HCT116 (cell line): ENCODE measurements at places on chromosomes 7 and 10. TPM values are rescaled to one million over a fixed set of nuclear protein-coding genes. Genes with fewer than 3 reads are reported as not detected.
A peak's percentile ranks its signal among the peaks of the same experiment; 100 is the strongest.

DNA sequence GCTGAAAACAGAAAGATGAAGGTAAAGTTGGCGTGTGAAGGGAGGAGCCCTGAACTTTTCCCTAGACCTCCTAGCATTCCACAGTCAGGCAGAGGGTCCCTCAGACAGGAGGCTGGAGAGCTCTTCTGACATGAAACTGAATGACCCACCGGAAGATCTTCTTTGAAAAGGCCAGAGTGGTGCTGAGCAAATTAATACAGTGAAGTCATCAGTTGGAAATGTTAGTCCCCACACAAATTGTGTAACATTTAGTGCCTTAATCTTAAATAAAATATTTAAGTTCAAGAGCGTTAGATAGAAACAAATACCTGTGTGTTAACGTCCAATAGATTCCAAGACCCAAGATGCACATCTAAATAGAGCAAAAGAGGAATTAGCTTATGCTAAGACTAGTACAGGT, 49.0 kb upstream of the WNT16 start:
- peaks cover 48% of the 10 kb centered on the region for H3K4me1 ChIP-seq
- DNase-seq = no peak
- H3K27me3 ChIP-seq = no peaks in the 10 kb centered on the region

GRCh38 chr10:5943536-5943935, 33.8 kb downstream of the IL15RA start:
- H3K36me3 ChIP-seq = no peaks in the 10 kb centered on the region
- no peaks in the 10 kb centered on the region for H3K4me1 ChIP-seq
- no peak for DNase-seq
- no peaks in the 10 kb centered on the region for H3K27me3 ChIP-seq
- H3K27ac ChIP-seq = no peak overlapping the region

- DNase-seq = no peak
- H3K4me3 ChIP-seq = no peak overlapping the region
- H3K4me1 ChIP-seq = peaks cover 6% of the 10 kb centered on the region
- no peak overlapping the region for H3K27ac ChIP-seq
- no peaks in the 10 kb centered on the region for H3K27me3 ChIP-seq
These were observed 6.9 kb downstream of the CREM start for GRCh38 chr10:35133586-35133985.

DNA sequence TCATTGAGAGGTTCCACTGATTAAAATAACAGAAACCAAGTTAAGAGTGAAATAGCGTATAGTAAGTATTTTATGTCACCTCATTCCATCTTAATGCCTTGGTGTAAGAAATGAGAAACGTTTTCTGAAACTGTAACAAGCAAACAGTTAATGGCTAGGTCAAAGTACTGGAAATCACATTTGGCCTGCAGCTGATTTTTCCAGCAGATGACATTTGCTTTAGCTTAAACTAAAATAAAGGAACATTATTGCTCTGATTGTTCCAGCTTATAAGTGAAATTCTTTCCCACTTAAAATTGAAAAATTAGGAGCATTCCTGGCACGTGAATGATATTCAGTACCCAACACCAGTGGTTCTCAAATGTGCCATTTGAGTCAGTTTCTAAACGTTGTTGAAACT, 213.6 kb upstream of the DPP6 start:
- DNase-seq = no peak
- no peaks in the 10 kb centered on the region for H3K27me3 ChIP-seq
- H3K4me3 ChIP-seq = no peak overlapping the region
- H3K27ac ChIP-seq = no peak overlapping the region

- no peak for DNase-seq
- H3K4me3 ChIP-seq = no peak overlapping the region
- peaks cover 11% of the 10 kb centered on the region for H3K4me1 ChIP-seq
- H3K36me3 ChIP-seq = no peaks in the 10 kb centered on the region
- no peak overlapping the region for H3K27ac ChIP-seq
These were observed 15.1 kb downstream of the FBXL13 start for GRCh38 chr7:103059471-103059870.

GRCh38 chr7:156764016-156764669, 123.6 kb downstream of the RNF32 start:
- H3K4me1 ChIP-seq = peaks cover 5% of the 10 kb centered on the region; the same call in 1 of the 2 replicates
- DNase-seq = peak; percentile 45
- H3K27ac ChIP-seq = no peak overlapping the region
- no peaks in the 10 kb centered on the region for H3K27me3 ChIP-seq

DNA sequence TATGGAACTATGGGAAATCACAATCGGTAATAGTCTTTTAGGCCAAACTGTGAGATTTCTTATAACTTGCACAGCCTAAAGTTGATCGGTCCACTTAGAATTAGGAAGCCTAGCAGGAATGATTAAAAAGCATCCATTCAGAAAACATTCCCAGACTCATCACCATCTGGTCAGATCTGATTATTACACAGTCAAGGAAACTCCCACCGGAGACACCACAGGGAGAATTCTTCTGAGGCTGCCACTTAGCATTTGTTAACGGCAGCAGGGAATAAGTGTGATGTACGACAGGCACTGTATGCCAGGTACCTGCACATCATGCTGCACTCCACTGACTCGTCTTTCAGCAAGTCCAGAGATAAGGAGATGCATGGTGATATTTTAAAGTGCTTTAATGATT, 227.6 kb upstream of the STEAP1 start:
- no peaks in the 10 kb centered on the region for H3K36me3 ChIP-seq
- no peaks in the 10 kb centered on the region for H3K4me1 ChIP-seq
- H3K27me3 ChIP-seq = no peaks in the 10 kb centered on the region; the same call in 1 of the 2 replicates
- no peak overlapping the region for H3K4me3 ChIP-seq

GRCh38 chr10:49310460-49310859, 11.5 kb downstream of the C10orf71 start:
- no peak for DNase-seq
- no peak overlapping the region for H3K27ac ChIP-seq
- peaks cover 29% of the 10 kb centered on the region; the same call in 1 of the 2 replicates for H3K27me3 ChIP-seq

DNA sequence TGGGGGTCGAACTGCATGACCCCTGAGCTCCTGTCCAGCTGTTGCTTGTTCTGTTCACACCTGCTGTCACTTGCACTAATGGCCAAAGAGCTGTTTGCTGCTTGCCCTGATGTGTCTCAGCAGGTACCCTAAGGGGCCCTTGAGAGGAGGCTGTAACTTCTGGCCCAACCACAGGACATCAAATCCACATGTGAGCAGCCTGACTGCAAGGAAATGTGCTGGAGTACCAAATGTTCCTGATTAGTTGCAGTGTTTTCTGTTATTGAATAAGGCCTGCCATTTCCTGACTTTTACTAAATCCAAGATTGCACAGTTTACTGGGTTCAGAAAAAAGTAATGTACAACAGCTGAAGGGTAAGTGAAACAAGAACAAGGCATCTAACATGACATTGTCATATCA, 91.7 kb upstream of the IL6 start:
- no peak overlapping the region for H3K27ac ChIP-seq
- no peaks in the 10 kb centered on the region for H3K36me3 ChIP-seq
- DNase-seq = no peak
- H3K4me3 ChIP-seq = no peak overlapping the region
- H3K4me1 ChIP-seq = no peaks in the 10 kb centered on the region
- H3K27me3 ChIP-seq = no peaks in the 10 kb centered on the region

DNA sequence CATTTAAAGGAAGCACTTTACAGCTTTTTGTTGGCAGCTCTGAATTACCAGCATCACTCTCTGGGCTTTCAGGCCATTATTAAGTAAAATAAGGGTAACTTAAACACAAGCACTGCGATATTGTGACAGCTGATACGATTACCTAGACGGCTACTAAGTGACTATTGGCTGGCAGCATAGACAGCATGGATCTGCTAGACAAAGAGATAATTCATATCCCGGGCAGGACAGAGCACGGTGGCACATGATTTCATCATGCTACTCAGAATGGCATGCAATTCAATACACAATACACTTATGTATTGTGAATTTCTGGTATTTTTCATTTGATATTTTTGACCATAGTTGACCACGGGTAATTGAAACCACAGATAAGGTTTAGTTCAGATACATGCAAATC, 522.0 kb upstream of the LRRN3 start:
- DNase-seq = peak; percentile 4
- H3K4me1 ChIP-seq = peaks cover 7% of the 10 kb centered on the region
- H3K27ac ChIP-seq = no peak overlapping the region
- no peaks in the 10 kb centered on the region for H3K27me3 ChIP-seq

DNA sequence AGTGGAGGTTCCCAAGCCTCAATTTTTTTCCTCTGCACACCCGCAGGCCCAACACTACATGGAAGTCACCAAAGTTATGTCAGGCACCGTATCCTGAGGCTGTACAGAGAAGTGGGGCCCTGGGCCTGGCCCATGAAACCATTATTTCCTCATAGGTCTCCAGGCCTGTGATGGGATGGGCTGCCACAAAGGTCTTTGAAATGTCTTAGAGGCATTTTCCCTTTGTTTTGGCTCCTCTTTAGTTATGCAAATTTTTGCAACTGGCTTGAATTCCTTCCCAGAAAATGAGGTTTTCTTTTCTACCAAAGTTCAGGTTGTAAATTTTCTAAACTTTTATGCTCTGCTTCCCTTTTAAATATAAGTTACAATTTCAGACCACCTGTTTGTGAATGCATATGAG, 365.2 kb downstream of the HGF start:
- no peaks in the 10 kb centered on the region for H3K36me3 ChIP-seq
- no peak for DNase-seq
- no peak overlapping the region for H3K27ac ChIP-seq
- no peak overlapping the region for H3K4me3 ChIP-seq

- no peak overlapping the region for H3K27ac ChIP-seq
- no peaks in the 10 kb centered on the region for H3K4me1 ChIP-seq
- no peak overlapping the region for H3K4me3 ChIP-seq
- no peak for DNase-seq
- no peaks in the 10 kb centered on the region for H3K27me3 ChIP-seq
These were observed 47.8 kb upstream of the TMEM243 start for GRCh38 chr7:87267239-87267900.

DNA sequence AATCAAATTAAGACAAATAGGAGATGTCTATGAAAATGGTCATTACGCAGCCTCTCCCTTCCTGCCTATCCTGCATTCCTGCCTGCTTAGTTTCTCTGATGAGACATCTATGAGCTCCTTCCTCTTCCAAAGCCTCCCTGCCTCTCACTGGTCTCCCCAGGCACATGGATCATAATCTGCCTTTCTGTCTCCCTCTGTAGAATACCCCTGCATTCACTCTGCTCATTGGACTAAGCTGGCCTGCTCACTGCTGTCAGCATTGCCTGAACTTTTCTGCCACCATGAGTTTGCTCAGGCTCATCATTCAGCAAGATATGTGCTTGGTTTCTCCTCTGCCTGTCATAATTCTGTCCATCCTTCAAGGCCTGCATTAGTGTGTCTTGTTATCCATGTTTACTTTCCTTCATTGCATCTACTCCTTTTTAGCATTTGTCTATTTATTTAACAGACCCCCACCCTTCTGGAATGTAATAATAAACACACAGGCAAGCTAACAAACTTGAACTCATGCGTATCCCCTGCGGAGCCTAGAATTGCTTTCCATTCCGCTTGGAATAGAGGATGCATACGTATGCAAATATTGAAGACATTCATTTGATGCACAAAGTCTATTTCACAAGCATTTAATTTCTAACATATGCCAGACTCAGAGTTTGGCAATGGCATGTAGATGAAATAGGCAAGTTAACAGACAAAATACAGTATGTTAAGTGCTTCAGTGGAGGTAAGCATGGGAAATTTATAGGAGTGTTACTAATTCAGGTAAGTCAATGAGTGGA, 88.3 kb downstream of the PTPRZ1 start:
- peak overlapping the region; percentile 22 for H3K4me3 ChIP-seq
- H3K36me3 ChIP-seq = no peaks in the 10 kb centered on the region
- H3K4me1 ChIP-seq = 0 out of 2 replicates have a peak, but pooled peaks cover 3% of the 10 kb centered on the region
- no peak overlapping the region for H3K27ac ChIP-seq

GRCh38 chr7:115682507-115682906, 348.1 kb downstream of the TFEC start:
- H3K4me3 ChIP-seq = no peak overlapping the region
- H3K4me1 ChIP-seq = no peaks in the 10 kb centered on the region
- no peak for DNase-seq

- no peaks in the 10 kb centered on the region for H3K36me3 ChIP-seq
- peak; percentile 82 for DNase-seq
These were observed 166.0 kb downstream of the FANK1 start for GRCh38 chr10:126062131-126063032.

DNA sequence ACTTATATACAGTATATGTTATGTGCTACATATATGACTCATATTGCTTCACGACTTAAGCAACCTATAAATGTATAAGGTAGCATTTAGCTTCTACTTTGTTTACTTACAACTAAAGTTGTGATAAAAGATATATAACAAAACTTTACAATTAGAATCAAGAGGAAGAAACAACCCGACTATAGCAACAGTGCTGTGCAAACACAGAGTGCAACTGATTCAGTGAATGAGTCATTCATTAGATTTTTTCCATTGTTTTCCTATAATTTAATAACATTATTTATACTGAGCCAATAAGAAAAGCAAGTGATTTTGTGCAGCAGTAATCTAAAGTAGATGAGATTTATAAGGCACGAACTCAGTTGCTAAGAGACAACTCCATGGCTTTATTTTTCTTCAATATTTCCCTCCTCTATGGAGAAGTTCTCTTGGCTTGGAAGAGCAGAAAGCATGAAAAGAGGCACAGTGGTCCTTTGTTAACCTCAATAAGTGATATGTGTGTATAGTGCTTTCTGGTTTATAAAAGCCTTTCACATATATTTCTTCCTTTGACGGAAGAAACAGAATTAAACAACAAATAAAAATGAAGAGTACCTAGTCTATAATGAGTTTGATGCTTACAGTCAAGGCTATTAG, 19.8 kb downstream of the CEP41 start:
- no peaks in the 10 kb centered on the region for H3K4me1 ChIP-seq
- no peak overlapping the region for H3K4me3 ChIP-seq
- no peaks in the 10 kb centered on the region for H3K36me3 ChIP-seq
- no peaks in the 10 kb centered on the region for H3K27me3 ChIP-seq
- H3K27ac ChIP-seq = no peak overlapping the region

GRCh38 chr7:31410265-31410664, 69.7 kb upstream of the NEUROD6 start:
- H3K27ac ChIP-seq = no peak overlapping the region
- peaks cover 13% of the 10 kb centered on the region; the same call in 1 of the 2 replicates for H3K27me3 ChIP-seq
- no peaks in the 10 kb centered on the region for H3K36me3 ChIP-seq
- H3K4me1 ChIP-seq = peaks cover 7% of the 10 kb centered on the region; the same call in 1 of the 2 replicates
- no peak overlapping the region for H3K4me3 ChIP-seq
- no peak for DNase-seq

- H3K4me1 ChIP-seq = no peaks in the 10 kb centered on the region
- no peaks in the 10 kb centered on the region for H3K36me3 ChIP-seq
- H3K27ac ChIP-seq = no peak overlapping the region
- no peak overlapping the region for H3K4me3 ChIP-seq
- H3K27me3 ChIP-seq = 0 out of 2 replicates have a peak, but pooled peaks cover 4% of the 10 kb centered on the region
These were observed 89.9 kb downstream of the CDH23 start for GRCh38 chr10:71486484-71487114.

The ASZ1 gene
- not detected for total RNA-seq

The IL2RA gene
- total RNA-seq = 0.59 TPM

The SPDYE11 gene
- not detected for total RNA-seq

The SPDYE1 gene
- total RNA-seq = not detected

The TSPAN12 gene
- 7.4 TPM for total RNA-seq

The FAM20C gene
- total RNA-seq = 27.1 TPM

The AKR1D1 gene
- 0.10 TPM for total RNA-seq

The DMBT1 gene
- total RNA-seq = 0.17 TPM

The NFE2L3 gene
- 27.0 TPM for total RNA-seq

The EBLN1 gene
- total RNA-seq = not detected

The POLR2J gene
- 54.9 TPM for total RNA-seq
